ENCODE measurements at places on chromosomes 4 and X. TPM values are rescaled to one million over a fixed set of nuclear protein-coding genes. Genes with fewer than 3 reads are reported as not detected.

GRCh38 chrX:111009256-111009655, 86.7 kb upstream of the PAK3 start:
- DNase-seq = no peak

DNA sequence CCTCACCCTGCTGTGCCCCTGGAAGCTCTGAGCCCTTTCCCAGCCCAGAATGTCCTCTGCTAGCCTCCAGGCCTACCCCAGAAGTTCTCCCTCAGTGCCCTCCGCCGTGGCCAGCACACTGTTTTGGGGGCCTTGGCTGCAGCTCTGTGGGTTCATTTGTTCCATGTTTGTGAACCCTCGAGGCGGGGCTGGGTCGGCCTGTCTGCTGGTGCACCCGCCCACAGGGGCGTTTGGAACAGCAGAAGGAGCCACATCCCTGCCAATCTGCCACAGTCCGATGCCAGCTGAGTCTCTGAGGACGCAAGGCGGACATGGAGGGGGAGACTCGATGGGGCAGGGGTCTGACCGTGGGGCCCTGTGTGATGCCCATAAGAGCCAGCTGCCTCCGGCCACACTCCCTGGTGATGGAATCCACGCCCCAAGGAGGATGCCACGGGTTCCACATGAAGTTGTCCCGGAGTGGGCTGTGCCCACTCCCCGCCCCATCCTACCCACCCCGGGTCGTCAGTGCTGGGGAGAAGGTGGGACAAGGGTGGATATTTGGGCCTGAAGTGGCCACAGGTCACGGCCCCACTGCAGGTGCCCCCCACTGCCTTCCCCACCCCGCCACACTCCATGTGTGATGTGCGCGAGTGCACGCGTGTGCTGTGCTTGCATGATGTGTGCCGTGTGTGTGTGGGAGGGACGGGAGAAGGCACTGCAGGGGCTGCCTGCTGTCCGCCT, 7.1 kb downstream of the ATP5ME start:
- DNase-seq = peak; percentile 27

GRCh38 chr4:112219826-112220366, 11.7 kb upstream of the AP1AR start:
- no peak for DNase-seq

DNA sequence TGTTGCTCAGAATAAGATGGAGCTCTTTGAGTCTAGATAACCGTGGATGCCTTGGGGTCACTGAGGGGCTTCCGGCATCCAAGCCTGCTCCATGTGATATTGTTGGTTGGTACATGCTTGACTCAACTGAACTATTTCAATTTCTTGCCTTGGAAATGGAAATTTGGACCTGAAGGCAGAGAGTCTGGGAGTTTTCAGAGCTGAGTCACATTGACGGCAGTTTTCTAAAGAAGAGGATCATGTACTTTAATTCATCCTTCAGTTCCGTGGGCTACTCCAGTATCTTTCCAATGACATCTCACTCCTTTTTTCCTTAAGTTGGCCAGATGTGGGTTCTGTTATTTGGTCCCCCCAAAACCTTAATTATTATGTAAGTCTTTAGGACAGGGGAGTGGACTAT, 100.5 kb downstream of the MFAP3L start:
- no peak for DNase-seq

DNA sequence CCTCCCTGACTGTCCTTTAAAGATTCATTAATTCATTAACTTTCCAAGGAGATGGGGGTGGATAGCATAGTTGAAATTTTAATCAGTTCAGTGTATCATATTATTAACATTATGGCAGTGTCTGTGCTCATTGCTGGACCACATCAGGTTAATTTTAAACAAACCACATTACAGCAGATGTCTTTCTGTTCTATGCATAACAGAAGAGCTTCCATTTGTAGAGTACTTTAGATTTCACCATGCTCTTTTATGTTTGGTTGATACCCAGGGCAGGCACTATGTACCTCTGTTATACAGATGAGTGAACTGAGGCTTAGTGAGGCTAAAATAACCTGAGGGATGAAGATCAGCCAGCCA, 41.1 kb downstream of the AFF2 start:
- no peak for DNase-seq

DNA sequence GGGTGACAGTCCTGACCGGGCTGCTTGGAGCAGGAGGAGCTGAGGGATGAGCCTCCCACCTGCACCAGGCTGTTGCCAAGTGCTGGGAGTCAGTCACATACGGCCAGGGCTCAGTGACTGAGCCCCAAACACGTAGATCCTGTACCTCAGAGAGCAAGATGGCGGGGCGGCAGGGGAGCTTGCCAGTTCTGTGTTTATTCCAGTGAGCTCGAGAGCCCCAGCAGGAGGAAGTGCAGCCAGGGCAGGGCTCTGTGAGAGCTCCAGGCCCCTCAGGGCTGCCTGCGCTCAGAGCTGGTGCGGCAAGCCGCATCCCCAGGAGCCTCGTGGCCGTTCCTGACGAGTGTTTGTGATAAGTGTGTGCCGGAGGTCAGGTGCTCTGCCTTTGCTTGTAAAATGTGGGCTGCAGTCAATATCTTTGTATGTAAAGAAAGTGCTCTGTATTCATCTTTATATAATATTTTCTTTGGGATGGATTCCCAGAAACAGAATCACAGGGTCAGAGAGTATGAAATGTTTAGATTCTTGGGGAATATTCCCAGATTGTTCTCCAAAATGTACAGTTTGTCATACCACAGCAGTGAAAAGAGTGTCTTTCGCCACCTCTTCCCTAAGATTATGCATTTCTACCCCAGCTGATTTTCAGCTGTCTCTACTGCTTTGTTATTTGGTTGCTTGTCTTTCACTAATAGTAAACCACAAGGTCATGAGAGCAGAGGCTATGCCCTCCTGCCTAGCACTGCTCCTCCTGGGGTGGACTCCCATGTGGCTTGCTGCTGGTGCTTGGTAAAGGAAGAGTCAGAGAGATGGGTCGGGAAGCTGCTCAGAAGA, 50.3 kb downstream of the NELFA start:
- peak; percentile 50 for DNase-seq

- no peak for DNase-seq
Observed at GRCh38 chr4:171710743-171711142, 102.5 kb upstream of the GALNTL6 start.

- DNase-seq = no peak
Observed at GRCh38 chrX:150051096-150051495, 112.8 kb upstream of the EOLA2 start.

DNA sequence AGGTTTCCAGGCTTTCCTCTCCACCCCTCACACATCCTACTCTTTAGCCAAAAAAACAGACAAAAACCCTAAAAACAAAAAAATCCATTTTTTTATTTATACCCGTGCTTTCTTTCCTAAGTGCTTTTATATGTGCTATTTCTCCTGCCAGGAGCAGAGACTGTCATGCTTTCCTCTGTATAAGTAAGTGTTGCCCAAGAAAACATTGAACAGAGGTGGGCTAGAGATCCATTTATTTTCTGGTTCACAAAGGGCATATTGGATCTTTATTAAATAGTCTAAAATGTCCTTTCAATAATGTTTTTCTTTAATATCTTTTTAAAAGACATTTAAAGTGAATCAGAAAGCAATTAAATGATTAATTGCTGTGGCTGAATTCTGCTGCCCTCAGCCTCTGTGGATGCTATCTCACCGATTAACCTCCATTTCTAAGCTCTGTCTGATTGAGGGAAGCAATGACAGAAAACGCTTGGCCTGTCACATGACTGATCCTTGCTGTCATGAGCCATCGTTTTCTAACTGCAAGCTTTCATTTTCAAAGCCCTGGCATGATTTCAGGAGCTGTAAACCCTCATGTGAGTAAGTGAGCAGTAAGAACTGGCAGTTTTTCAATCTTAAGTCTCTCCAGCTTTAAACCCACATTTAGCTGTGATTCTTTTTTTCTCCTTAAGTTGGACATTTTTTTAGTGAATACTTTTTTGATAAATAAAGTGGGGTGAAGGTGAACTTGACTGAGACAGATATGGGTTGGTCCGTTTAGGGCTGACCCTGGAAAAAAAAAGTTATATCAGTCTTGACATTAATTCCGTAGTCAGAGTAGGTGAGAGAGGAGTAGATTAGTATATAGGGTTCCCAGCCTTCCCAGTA, 180.7 kb upstream of the PGRMC2 start:
- no peak for DNase-seq

DNA sequence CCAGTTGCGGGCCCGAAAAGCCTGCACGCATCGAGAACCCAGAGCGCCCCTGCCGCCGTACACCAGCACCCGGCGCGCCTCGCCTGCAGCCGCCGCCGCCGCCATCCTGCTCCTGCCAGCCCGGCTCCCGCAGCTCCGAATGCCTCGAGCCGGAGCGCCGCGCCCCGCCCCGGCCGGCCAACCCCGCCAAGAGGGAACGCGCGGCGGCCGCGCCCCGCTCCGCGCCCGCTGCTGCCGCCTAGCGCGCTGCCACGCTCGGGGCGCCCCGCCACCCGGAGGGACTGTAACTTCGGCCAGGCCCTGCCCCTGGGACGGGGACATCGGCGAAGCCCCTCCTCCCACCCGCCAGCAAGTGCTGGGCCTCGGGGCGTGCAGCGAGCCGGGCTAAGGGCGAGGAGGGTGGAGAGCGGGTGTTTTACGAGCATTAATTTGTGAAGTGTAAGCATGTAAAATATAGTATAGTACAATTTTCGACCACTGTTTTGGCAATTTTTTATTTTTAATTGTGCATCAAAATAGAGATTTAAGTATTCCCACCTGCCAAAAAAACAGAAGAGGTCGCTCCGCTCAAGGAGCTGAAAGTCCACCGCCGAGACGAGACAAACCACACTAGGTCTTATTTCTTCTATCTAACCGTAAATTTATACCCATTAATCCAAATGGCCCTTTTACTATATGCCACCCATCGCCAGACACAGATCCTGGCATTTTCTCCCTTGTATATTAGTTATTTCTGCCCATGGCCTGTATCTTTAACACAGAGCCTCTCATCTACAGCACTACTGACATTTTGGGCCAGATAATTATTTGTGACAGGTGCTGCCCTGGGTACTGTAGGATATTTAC, at the start of gene QDPR:
Gene QDPR, minus strand, starts transcription at position 141 of the 846 bp plus-strand sequence. Its CDS starts 36 bp downstream, at position 105.
- peak; percentile 93 for DNase-seq

- DNase-seq = no peak
Observed at GRCh38 chrX:40719731-40720130, 15.6 kb downstream of the MED14 start.

DNA sequence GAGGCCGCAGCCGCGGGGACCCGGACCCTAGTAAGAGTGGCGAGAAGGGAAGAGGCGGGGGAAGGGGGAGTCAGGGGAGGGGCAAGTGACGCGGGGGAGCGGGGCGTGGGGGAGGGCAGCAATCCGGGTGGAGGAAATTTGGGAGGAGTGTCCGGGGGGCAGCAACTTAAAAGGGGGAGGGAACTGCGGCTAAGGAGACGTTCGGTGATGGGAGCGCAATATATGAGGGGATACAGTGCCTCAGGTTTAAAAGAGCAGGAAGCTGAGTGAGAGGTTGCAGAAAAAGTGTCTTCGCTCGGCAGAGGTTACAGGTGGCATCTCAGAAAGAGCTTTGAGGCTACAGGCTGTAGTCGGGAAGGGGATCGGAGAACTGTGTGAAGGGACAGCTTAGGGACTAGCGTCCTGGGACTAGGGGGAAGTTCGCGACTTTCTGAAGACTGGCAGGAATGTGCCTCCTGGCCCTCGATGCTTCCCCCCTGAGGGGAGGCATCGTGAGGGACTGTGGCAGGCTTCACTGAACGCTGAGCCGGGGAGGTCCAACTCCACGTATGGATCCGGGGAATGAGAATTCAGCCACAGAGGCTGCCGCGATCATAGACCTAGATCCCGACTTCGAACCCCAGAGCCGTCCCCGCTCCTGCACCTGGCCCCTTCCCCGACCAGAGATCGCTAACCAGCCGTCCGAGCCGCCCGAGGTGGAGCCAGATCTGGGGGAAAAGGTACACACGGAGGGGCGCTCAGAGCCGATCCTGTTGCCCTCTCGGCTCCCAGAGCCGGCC, 519 bp downstream of the FOXO4 start:
- no peak for DNase-seq

DNA sequence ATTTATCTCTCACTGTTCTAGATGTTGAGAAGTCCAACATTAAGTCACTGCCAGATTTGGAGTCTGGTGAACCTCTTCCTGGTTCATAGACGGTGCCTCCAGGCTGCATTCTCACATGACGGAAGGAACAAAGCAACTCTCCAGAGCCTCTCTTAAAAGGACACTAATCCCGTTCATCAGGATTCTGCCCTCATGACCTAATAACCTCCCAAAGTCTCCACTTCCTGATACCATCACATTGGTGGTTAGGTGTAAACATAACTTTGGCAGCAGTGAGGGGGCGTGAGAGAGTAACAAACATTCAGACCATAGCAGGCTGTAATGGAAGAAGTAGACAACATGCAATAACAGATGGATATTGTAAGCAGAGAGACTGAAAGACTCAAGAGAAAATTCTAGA, 388.6 kb downstream of the PDHA2 start:
- no peak for DNase-seq

GRCh38 chr4:138510053-138510452, 267.9 kb upstream of the SLC7A11 start:
- DNase-seq = no peak

DNA sequence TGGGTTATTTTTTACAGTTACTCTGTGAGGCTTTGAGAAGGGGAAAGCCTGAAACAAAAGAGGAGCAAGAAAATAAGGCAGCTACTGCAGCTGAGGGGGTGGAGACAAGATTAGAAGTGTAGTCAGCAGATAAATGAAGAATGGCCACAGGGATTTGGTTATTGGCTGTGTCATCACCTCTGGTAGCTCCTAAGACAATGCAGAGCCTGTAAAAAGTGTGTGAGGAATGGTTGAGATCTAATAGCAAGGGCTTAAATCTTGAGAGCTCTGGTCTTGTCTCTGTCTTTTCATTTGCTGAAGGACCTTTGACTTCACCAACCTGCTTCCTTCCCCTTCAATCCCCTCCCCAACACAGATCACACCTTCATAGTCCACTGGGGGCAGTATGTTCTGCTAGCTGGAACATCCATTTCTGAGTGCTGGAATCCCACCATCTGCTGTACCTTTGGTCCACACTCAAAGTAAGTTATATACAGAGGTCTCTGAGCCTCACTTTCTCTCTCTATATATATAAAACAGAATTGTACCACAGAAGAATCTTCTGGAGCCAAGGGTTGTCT, 213.7 kb upstream of the ZIC3 start:
- no peak for DNase-seq

- no peak for DNase-seq
Observed at GRCh38 chr4:164876700-164877324, at the start of gene APELA. APELA (plus strand) TSS chr4:164877178; CDS start chr4:164877332, 154 bp downstream.

DNA sequence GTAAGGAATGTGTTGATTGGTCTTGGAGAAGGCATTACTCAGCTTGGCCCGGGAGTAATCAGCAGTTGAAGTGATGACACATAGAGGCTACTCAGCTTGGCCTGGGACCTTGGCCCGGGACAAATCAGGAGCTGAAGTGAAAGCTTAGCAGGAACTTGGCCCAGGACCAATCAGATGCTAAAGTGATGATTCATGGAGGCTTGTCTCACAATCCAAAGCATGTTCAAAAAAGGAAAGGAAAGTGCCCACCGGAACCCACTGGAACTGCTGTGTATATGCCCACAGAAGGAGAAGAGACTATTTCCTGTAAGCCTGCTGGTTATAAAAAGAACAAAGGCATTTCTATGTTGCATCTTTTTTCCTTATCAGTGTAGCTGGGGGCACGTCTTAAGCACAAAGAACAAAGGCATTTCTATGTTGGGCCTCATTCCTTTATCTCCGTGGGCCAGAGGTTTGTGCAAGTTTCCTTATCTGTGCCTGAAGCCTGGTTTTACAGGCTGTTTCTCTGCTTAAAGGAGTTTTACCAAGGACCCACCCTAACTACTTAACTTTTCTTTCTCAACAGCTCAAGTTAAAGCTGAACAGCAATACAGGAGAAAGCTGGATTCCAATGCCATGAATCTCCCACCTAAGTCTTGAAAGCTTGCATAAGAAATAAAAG, 1176.7 kb downstream of the NLGN4X start:
- DNase-seq = no peak

PLAC1 gene
- total RNA-seq = not detected

NRK gene
- 1.8 TPM for total RNA-seq
